ENCODE measurements at places on chromosomes 7 and 10.

DNA sequence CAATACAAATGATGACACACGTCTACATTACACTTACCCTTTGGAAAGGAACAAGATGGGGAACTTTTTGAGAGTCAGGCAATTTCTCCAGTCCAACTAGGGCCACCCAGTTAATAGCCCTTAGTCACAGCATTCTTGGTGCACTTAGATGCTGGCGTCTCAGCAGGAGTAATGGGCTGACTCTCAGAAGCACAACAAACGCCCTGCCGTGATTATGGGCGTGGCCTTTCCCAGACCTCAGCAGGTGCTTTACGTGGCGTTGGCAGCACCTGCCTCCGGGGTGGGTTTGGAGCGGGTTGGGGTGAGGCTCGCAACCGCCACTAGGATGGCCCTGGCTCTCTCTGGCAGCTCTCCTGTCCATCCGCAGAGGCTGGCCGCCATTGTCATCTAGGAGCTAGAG is 147.6 kb upstream of the SHH start:
- peak; percentile 82 for DNase-seq

- peak; percentile 38 for DNase-seq
Observed at GRCh38 chr7:35971133-35971891, 170.5 kb downstream of the SEPTIN7 start.

GRCh38 chr10:16777473-16778370 is 39.5 kb downstream of the RSU1 start:
- peak; percentile 68 for DNase-seq

GRCh38 chr10:58590152-58590840 is 77.6 kb downstream of the BICC1 start:
- peak; percentile 82 for DNase-seq

DNA sequence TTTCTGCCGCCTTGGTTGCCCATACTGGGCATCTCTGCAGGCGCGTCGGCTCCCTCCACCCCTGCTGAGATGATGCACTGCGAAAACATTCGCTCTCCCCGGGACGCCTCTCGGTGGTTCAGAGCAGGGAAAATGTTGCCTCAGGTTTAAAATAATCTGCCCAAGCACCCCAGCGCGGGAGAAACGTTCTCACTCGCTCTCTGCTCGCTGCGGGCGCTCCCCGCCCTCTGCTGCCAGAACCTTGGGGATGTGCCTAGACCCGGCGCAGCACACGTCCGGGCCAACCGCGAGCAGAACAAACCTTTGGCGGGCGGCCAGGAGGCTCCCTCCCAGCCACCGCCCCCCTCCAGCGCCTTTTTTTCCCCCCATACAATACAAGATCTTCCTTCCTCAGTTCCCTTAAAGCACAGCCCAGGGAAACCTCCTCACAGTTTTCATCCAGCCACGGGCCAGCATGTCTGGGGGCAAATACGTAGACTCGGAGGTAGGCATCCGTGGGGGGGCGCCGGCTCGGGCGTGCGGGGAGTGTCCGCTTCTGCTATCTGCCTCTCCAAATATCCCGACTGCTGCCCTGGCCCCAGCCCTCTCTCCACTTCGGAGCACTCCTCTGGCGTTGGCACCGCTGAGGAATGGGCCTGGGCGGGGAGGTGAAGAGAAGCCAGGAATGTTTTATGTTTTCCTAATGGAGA is at the start of gene CAV1:
CAV1 (plus strand) TSS at position 428 of the 689 bp plus-strand sequence; CDS start at position 455, 27 bp downstream.
- DNase-seq, result peak; percentile 97

All from kidney tubule cell (primary cell).